Stimulated activated CD4-positive, alpha-beta T cell treated with anti-CD3 and anti-CD28 coated beads, TNF-alpha, amount 100 ng/mL, for 1 hour (primary cell): ENCODE measurements at places on chromosomes 3 and 15.
A peak's percentile ranks its signal among the peaks of the same experiment; 100 is the strongest.

DNA sequence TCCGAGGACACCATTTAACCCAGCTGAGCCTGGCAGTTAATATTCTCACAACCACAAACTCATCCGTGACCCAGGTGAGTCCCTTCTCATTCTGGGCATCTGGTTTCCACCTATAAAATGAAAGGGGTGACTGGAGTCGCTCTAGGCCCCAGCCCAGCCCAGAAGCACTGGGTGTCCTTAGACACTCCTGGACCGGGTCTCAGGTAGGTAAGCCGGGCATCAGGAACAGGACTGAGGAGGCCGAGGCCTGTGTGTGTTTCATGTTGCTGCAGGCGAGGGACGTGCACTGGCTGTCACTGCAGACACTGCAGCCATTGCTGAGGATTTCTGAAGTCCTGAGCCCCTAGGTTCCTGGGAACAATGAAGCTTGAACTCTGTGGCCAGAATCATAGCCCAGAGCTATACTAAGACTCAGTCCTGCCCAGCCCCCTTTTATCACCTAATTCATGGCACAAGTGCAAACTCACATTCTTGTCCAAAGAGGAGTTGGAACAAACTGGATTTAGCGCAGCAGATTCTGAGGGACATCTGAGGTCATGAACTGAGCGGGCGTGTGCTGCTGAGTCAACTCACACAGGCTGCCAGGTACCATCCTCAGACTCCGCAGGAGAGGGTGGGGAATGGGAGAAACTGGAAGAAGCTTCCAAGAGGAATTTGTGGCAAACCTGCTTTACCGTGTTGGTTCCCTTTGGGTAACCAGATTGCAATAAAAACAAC, 184.9 kb downstream of the FAM43A start:
- no peak for DNase-seq

DNA sequence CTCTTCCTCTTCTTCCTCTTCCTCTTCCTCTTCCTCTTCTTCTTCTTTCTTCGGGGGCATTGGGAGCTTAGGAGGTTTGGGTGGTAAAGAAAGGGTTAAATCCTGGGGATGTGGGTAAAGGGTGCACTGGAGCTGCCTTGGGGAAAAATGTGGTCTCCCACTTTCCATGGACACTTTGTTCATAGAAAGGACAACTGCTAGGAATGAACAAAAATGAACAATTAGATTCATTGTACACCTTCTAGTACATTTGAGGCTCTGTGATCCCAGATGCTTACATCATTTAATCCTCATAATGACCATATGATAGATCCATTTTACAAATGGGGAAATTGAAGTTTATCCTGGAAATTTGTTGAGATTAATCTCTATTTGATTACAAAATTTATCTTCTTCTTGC, 699.7 kb downstream of the TUSC7 start:
- no peak for DNase-seq

GRCh38 chr15:66563126-66563525, 2.7 kb downstream of the LCTL start:
- no peak for DNase-seq

- no peak for DNase-seq
Observed at GRCh38 chr3:23209747-23210487, 6.8 kb downstream of the UBE2E2 start.

DNA sequence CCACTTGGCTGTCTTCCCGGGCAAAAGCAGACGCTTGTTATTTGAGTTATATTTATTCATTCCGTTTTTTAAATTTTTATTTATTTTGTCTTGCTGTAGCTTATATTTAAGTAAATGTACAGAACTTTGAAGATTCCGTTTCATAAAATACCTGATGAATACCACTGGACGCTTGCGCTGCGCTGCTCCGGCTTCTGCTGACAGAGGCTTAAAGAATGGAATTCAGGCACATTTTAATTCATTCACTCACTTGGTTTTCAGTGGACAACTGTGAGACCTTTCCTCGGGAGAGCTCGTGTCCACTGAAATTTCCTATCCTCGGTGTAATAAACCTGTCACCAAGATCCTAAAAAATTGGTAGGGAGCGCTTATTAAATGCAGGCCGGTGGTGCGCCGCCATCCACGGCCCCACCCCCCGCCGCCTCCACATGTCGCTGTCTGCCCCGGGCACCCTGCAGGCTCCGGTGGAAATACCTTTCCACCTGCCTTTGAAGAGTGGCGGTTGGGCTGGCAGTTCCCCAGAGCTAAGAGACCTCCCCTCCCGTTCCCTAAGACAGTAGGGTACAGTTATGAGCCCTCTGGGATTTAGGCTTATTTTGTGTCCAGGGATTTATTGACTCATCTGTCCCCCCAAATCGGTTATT, 62.5 kb upstream of the UBE2E1 start:
- no peak for DNase-seq

DNA sequence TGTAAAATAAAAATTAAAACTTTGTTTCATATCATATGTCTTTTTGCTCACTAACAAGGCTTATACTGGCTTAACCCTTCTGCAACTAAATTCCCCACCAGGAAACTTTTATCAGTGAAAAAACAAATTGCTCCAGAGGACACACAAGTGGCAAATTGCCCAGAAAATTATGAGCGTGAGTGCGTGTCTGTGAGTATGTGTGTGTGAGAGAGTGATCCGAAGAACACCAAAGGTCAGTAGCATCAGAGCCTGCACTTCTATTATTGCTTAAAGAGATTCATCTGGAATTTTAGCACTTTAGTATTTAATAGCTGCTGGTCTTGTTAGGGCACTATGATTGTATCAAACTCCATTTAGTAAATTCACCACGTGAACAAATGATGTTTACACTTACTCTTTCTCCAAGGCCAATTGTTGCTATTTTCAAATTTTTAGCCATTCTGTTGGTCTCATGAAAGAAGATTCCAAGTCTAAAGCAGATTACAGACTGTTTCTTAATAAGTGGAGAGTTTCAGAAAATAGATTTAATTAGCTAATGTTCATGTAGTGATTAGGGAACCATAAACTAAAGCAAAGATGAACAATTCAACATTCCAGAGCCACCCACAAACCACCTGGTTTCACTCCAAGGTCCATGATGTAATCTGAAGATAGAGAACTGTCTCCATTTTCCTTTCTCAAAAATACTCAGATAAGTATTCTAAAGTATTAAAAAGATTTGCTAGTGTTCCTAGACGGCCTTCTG, 91.1 kb upstream of the IL12A start:
- no peak for DNase-seq

DNA sequence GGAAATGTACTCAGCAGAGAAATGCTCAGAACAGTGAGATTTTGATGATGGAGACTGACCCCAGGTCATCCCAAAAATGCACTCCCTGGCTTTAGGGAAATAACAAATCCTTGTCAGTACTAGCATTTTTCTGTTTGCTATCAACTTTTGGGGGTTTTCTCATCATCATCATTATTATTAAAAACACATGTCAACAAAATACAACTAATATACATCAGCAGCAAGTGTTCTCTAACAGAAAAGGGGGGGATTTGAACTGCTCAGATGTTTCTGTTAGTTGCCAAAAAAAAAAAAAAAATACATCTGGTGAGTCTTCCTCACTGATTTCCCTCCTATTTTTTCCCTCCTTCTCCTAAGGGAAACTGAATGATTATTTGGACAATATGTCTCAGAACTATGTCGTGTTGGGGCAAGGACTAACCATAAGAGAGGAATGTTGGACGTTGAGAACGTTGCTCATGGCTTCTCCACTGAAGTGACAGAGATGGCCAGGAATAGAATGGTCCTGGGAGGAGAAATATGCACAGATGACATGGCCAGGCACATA, 230.0 kb upstream of the MCTP2 start:
- no peak for DNase-seq

GRCh38 chr3:197555281-197556261, at the start of gene BDH1:
BDH1 (minus strand) TSS chr3:197555968; CDS start chr3:197546443, 9,525 bp downstream.
- DNase-seq: peak; percentile 6

- no peak for DNase-seq
Observed at GRCh38 chr15:28962851-28963710, 77.3 kb downstream of the APBA2 start.

DNA sequence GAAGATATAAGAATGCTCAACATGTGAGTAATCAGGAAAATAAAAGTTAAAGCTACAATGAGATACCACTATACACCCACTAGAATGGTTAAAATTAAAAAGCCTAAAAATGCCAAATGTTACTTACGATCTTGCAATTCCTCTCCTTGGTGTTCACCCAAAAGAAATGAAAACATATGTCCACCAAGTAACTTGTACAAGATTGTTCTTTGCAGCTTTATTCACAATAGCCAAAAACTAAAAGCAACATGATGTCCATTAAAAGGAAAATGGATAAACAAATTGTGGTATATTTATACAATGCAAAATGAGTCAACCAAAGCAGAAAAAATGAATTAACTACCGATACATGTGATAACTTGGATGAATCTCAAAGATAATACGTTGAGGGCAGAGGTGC, 301.6 kb upstream of the THBS1 start:
- no peak for DNase-seq

DNA sequence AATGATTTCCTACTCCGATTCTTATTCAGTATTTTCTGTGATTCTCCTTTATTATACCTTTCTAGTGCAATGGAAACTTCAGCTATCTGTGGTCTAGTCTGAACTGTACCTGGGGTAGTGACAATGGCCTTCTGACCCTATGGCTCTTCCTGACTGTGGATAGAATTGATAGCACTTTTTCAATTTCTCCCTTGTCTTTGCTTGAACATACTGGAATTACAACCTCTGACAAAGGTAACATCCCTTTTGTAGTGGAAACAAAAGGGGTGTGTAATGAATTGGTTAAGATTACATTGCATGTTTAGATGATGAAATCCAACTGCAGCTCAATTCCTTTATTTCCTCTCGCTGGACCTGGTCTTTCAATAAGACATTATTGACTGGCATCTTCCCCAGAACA, 21.0 kb upstream of the SOX2 start:
- DNase-seq: no peak

DNA sequence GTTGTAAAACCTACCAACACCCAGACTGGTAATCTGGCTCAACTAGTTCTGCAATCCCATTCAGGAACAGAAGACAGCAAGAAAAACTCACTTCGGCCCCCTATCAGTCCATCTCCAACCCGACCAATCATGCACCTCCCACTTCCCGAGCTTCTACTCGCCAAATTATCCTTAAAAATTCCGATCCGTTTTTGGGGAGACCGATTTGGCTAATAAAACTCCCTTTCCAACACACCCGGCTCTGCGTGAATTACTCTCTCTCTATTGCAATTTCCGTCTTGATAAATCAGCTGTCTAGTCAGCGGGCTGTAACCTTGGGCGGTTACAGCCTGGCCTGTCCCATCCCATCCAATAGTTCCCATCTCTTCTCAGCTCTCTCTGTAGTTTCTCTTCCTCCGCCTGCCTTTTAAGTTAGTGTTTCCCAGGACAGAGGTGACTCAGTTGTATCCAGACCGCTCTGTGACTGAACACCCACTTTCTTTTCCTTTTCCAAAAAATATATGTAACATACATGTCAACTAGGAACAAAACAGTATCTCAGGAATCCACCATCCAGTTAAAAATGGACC, 780 bp upstream of the ACAD9 start:
- DNase-seq: no peak

GRCh38 chr3:53211706-53212702, 43.8 kb downstream of the TKT start:
- no peak for DNase-seq

DNA sequence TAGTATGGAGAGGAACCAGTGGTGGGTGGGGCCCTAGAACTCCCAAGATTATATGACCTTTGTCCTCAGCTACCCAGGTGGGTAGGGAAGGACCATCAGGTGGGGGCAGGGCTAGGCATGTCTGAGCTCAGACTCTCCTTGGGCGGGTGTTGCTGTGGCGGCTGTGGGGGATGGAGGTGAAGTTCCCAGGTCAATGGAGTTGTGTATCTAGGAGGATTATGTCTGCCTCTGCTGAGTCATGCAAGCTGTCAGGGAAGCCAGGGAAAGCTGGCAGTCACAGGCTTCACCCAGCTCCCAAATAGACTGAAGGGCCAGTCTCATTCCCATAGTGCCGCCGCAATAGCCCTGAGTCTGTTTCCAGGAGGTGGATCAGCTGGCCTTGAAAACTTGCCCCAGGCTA, 139.7 kb upstream of the CFAP20DC start:
- DNase-seq: no peak

GRCh38 chr15:25623708-25624107, 184.9 kb upstream of the UBE3A start:
- DNase-seq: no peak

DNA sequence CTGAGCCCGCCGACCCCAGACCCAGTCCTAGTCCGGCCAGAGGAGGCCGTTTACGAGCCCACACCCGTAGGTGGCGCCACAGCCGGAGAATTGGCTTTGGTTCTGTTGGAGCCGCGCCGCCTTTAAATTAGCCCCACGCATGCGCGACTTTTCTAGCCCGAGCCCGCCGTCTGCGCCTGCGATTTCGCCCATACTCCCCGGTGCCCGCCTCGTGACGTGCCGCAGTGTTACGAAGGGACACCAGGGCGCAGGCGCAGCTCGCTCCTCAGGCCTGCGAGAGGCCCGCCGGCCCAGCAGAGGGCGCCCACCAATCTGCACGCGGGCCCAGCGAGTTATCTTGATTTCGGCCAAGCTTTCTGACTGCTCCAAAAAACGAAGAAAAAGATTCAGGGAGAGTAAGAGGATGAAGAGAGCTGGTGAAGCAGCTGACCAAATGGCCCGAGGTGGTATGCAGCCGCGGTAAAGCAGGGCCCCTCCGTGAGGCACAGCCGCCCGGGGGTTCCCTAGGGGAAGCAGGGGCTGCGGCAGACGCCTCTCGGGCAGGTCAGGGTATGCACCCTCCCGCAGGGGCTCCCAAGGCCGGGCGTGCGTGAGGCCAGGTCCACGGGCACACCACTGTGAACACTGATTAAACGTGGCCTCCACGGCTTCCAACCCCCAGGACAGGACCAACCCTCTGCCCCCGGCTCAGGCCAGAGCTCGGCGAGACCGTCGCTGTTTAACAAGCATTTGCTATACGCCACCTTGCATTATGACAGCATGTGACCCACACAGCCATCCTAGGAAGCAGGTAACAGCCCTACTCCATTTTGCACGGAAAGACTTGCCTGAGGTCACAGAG, 32.8 kb downstream of the RPN1 start:
- DNase-seq: peak; percentile 97

- no peak for DNase-seq
Observed at GRCh38 chr3:36707623-36708409, 56.5 kb downstream of the DCLK3 start.

- DNase-seq: no peak
Observed at GRCh38 chr3:72461787-72462186, 386.5 kb downstream of the SHQ1 start.

GRCh38 chr3:188298585-188298984, 144.6 kb downstream of the LPP start:
- no peak for DNase-seq
